ENCODE measurements at places on chromosomes 7 and 10.

GRCh38 chr10:82813856-82814255, 938.9 kb downstream of the NRG3 start:
- no peak for DNase-seq

DNA sequence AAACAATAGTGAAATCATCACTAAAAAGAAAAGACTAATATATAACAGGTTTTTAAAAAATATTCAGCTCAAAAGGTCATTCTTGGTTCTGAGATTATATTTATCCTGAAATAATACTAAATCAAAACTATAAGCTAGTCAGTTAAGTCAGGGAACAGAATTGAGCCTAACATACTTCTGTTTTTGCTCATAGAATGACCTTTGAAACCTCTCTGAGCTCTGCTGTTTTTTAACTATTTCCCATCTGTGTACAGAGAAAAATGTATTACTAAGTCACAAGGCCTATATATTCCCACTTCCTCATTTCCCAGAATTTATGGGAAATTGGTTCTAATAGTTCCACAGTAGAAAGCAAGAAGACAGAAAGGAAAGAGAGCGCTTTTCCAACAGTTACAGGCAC, 346.8 kb upstream of the ETV1 start:
- no peak for DNase-seq

DNA sequence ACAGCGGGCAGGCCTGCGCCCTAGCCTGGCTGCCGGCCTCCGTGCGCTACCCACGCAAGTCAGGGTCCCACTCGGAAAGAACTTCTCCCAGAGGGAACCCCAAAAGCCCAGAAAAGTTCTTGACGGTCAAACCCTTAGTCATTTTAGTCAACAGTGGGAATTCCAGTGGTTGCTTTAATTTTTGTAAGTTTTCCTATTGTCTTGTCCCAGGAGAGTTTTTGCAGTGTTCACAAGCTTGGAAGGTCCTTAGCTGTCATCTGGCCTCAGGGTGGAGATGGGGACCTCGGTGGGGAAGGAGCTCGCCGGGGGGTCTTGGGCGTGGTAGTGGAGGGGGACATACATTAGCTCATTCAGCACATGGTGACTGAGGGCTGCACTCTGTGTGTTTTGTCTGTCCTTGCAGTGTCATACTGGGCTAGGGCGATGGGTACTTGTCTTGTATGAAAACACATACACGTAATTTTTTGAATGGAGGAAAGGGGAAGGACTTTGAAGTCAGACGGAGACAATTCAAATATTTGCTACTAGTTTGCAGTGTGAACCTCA, 736 bp downstream of the MINDY4 start:
- DNase-seq: no peak

DNA sequence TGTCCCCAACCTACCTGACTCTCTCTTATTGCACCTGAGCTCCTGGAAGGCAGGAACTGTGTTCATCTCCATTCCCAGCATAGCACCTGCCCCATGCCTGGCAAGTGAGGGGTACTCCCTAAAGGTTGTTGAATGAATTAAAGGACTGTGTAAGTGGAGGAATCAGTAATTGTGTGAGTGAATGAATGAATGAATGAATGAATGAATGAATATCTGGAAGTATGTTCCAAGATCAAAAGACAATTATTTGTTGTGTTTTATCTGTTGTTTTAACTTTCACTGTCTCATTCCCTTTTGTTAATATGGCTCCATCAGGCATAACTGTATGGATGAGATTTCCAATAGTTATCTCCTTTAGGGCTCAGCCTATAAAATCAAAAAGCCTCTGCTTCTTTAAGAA, 4.0 kb downstream of the WIPF3 start:
- DNase-seq: no peak

- DNase-seq: no peak
These were observed 87.4 kb upstream of the RNF148 start for GRCh38 chr7:122790132-122790531.

DNA sequence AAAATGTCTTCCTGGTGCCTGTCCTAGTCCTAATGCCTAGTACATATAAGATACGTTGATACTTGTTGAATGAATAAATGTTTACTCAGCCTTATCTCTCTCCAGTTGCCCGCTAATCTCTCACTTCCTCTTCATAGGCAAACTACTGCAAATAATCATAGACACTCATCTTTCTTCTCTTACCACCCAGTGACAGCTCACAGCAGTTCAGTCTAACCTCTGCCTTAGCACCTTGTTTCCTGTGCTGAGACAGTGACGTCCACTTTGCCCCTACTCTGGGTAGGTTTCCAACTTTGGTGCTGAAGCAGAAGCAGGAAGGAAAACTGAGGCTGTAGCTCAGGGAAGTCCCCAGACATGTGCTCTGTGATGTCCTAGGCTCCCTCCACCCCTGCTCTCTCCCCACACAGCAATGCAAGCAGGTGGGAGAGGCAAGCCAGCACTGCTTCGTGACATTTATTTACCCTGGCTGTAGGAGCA, 45.5 kb upstream of the RHOBTB1 start:
- DNase-seq: no peak

DNA sequence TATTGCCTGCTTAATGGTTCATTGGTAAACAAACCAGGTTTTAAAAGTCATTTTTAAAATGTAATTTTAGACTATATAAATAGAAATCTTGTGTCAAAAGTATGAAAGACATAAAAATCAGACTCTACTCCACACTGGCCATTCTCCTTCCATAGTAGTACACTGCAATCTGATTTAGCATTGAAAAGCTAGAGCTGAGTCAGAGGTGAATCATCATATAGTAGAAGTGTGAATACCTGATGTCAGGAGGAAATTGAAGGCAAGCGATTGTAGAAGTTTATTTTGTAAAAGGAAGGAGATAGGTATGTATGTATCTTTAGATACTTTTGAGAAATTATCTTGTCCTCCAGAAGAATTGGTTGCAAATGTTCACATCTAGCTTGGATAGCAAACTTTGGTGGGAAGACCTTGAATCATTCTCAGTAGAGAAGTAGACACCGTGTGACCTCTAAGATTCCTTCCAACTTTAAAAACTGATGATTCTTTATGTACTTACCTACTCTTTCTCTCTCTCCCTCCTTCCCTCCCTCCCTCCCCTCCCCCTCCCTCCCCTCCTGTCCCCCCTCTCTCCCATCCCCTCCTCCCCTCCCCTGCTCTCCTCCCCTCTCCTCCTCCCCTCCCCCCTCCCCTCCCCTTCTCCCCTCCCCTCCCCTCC, 88.1 kb downstream of the BTAF1 start:
- no peak for DNase-seq

DNA sequence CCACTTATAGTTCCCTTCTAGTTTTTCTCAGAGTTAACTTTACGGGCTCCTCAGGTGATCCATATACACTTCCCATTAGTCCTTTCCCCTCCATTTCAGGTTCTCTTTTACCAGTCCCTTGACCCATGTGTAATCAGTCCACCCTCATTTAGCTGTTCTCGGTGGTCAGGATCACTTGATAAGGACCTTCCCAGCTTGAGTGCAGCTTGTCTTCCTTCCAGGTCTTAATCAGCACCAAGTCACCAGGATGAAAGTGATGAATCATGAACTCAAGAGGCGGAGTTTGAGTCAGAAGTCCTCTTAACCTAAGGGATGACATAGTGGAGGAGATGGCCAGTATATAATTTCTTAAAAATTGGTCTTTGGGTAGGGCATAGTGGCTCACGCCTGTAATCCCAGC, 63.1 kb upstream of the CNTNAP2 start:
- no peak for DNase-seq

- no peak for DNase-seq
These were observed 18.8 kb upstream of the SMNDC1 start for GRCh38 chr10:110323503-110323902.

DNA sequence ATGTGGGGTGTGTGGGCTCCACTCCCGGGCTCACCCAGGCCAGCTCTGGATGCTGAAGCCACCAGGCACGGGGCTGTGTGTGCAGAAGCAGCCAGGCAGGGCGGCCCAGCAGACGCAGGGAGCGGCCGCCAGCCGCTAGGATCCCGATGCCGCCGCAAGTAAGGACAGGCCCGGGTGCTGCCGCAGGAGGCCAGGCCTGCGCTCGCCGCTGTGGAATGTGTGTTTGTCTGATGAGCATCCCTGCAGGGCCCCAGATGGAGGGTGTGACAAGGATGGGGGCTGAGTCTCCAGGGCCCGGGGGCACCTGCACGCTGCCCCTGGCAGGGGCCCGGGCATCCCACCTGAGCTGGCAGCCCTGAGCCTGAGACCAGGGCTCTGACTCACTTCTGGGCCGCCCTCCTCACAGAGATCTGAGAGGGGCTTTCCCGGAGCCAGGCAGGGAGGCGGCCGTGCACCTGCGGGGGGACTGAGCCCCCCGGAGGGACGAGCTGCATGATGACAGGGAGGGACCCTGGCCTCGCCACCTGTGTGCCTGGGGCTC, 101.5 kb downstream of the FOXL3 start:
- no peak for DNase-seq

- DNase-seq: no peak
These were observed 578.1 kb upstream of the FZD8 start for GRCh38 chr10:36220151-36220550.

DNA sequence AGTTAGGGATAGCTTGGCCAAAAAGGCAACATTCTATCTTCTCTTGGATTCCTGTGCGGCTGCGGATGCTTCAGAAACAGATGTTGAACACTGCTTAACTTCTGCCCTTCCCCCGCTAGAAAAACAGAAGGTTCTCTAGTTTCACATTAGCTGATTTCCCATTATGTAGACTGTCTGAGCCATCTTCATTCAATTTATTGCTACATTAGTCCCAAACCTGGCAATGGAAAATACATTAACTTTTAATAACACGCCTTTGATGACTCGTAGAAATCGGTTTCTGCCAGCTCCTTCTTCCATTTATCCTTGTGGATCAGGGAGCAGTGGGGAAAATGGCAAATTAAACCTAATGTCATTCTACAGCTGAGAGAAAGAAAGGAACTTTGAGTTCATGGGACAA, 119.9 kb downstream of the SLC16A9 start:
- no peak for DNase-seq

- DNase-seq: no peak
These were observed 40.3 kb downstream of the FAM53B start for GRCh38 chr10:124703778-124704427.

DNA sequence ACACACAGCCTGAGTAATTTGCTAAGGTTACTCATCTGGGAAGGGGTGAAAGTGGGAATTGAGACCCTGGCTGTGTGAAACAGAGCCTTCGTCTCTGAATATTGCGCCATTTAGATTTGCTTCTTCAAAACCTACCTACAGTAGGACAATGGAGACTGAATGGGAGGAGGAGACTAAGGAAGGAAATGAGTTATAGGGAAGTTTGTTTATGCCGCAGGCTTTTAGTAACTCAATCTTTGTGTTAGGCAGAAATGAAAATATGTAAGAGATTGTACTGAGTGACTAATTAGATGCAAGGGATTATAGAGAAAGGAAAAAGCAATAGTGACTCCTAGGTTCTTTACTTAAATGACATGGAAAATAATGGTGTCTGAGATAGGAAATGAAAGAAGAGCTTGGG, 80.2 kb downstream of the KCND2 start:
- DNase-seq: no peak

- no peak for DNase-seq
These were observed 12.3 kb downstream of the CISD1 start for GRCh38 chr10:58281092-58281752.

Data from stimulated activated CD4-positive, alpha-beta T cell treated with anti-CD3 and anti-CD28 coated beads, Interleukin-2, amount 100 ng/mL, for 4 hours (primary cell).